Stimulated activated CD8-positive, alpha-beta memory T cell treated with anti-CD3 and anti-CD28 coated beads, Interleukin-7, amount 100 ng/mL, for 4 hours (primary cell): ENCODE measurements at places on chromosomes 12 and 14.

- DNase-seq, result no peak
These were observed 30.8 kb downstream of the CLEC1A start for GRCh38 chr12:10067942-10068341.

- no peak for DNase-seq
These were observed 286.9 kb downstream of the ERC1 start for GRCh38 chr12:1277905-1278304.

- no peak for DNase-seq
These were observed 233.0 kb downstream of the EGLN3 start for GRCh38 chr14:33717866-33718265.

DNA sequence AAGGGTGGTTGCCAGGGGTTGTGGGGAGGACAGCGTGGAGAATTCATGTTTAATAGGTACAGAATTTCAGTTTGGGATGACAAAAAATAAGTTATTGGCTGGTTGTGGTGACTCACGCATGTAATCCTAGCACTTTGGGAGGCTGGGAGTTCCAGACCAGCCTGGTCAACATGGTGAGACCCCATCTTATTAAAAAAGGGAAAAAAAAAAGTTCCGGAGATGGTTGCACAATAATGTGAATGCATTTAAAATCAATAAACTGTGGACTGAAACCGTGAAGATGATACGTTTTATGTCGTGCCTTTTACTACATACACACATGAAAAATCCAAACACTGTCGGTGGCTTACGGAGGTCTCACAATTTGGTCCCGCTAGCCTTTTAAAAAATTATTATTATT, 20.5 kb downstream of the GALNT6 start:
- no peak for DNase-seq

GRCh38 chr12:82805812-82806497, 119.2 kb downstream of the TMTC2 start:
- no peak for DNase-seq

GRCh38 chr14:81729622-81730021, 196.0 kb upstream of the SEL1L start:
- no peak for DNase-seq

GRCh38 chr12:7709969-7710675, 1.1 kb upstream of the DPPA3 start:
- DNase-seq, result no peak

DNA sequence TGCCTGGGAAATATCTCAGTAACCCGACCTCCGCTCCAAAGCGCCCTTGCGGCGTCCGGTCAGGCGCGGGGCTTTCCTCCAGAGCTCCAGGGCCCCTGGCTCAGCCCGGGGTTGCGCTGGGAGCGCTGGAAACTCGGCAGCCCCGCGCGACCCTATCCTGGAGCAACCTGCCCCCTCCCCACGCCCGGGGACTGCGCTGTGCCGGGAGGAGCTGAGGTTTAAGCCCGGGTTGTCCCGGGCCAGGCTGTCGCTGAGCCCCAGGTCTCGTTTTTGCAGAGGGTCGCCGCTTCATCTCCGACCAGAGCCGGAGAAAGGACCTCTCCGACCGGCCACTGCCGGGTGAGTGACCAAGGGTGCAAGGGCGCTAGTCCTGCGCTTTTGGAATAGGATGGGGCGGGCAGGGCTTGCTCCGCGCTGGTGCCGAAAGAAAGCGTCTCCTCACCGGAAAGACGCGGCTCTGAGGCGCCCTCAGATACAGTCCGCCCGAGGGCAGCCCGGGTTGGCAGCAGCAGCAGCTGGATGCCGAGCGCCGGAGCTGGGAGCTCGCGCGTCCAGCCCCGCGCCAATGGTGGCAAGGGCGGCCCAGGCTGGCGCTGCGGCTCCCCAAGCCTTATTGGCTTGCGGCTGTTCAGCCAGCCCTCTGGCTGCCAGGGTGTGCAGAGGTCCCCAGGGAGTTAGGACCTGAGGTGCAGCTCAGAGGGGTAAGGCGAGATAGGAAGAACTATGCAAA, 1.5 kb downstream of the SPX start:
- no peak for DNase-seq

GRCh38 chr12:108635201-108635996, 1.7 kb upstream of the SELPLG start:
- DNase-seq, result peak; percentile 46

GRCh38 chr12:38279756-38280155, 36.8 kb upstream of the ALG10B start:
- DNase-seq, result no peak

GRCh38 chr14:104202259-104203070, 64.1 kb downstream of the KIF26A start:
- no peak for DNase-seq

GRCh38 chr12:109561711-109562030, 11.6 kb downstream of the MMAB start:
- DNase-seq, result no peak

DNA sequence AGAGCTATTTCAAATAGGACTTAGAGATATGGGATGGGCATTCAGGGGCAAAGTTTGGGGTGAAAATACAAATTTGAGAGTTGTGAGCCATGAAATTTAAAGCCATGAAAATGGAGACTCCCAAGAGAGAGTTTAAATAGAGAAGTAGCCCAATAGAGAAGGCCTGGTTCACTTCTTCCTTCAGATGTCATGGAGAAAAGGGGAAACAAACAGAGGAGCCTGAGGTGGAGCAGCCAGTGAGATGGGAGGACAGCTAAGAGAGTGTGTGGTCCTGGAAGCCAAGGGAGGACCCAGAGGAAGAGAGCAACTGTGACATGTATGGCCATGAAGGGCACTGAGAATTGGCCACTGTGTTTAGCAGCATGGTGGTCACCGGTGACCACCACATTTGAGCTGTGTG, 12.3 kb upstream of the DYNLL1 start:
- no peak for DNase-seq
